ENCODE measurements at places on chromosomes 2 and 18.

GRCh38 chr18:10320791-10321190 is 133.6 kb upstream of the APCDD1 start:
- no peak for DNase-seq

- no peak for DNase-seq
These were observed 145.5 kb downstream of the LRATD1 start for GRCh38 chr2:14778015-14778414.

DNA sequence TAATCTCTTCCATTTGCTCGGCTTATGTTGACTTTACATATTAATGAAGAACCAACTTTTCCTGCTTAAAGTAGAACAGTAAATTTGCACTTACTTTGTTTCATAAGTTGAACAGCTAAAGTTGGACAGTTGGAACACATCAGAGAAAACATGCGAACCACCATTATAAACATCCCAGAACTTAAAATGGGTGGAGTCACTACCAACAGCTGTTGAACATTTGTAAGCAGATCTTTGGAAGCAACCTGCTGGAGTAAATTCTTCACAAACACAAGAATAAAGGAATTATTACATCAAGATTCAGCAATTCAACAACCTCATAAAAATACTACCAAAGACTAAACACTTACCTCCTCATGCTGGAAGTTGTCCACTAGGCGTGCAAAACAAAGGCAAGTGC is 96.4 kb upstream of the DNER start:
- DNase-seq, result no peak

- DNase-seq, result no peak
These were observed 99.0 kb upstream of the KLHL14 start for GRCh38 chr18:32871786-32872185.

GRCh38 chr2:197054437-197054836 is 127.9 kb upstream of the PGAP1 start:
- DNase-seq, result no peak

DNA sequence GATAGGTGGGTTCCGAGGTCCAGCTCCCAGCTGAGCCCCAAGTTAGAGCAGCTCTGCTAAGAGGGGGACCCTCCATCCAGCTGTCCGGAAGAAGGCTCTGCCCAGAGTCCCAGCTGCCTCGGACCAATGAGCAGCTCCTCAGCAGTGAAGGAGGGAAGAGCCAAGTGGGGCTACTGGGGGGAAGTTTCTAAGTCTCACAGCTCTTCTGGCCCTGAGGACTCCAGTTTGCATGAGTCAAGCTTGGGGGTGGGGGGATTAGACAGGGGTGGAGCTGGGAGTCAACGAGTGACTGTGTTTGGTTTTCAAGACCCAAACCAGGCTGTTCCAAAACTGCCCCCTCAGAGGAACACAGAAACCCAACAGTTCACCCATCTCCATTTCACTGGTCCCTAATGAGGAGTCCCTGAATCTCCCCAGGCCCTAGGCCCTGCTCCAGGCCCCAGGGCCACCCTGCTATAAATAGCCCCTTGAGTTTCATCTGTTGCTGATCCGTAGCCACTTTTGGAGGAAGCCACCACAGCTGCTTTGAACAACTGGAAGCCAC is 100.9 kb downstream of the TNS1 start:
- no peak for DNase-seq

- DNase-seq, result no peak
These were observed 32.1 kb upstream of the DPP4 start for GRCh38 chr2:162106146-162106551.

- peak; percentile 3 for DNase-seq
These were observed 212.3 kb downstream of the HDAC4 start for GRCh38 chr2:239188536-239188935.

DNA sequence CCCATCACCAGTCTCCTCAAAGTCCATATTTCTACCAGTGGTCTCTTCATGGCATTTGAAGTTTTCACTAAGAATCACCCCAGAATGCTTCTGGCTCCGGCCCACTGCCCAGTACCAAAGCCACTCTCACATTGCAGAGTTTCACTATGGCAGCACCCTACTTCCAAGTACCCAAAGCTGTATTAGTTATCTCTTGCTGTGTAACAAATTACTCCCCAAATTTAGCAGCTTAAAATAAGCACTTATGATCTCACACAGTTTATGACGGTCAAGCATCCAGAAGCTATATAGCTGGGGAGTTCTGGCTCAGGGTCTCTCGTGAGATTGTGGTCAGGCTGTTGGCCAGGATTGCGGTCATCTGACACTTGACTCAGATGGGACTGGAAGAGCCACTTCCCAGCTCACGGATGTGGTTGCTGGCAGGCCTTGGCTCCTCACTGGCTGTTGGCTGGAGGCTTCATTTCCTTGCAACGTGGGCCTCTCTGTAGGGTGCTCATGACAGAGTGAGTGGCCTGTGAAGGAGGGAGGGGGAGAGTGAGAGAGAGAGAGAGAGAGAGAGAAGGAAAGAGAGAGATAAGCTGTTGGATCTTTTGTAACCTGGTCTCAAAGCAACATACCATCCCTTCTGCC is 189.5 kb downstream of the CTIF start:
- no peak for DNase-seq

- DNase-seq, result no peak
These were observed 66.5 kb downstream of the KCTD18 start for GRCh38 chr2:200443376-200443775.

DNA sequence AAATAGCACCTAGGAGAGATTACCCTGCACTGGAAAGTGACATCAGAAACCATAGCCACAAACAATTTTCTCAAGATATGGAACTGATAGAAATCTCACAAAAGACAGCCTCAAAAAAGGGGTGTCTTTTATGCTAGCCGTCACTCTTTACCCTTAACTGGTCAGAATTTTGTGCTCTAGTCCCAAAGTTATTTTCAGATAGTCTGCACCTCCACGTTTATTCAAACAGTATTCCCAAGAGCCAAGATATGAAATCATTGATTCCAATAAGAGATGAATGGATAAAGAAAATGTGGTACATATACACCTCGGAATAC is 23.5 kb upstream of the PMAIP1 start:
- no peak for DNase-seq

GRCh38 chr18:7638321-7638720 is 71.2 kb downstream of the PTPRM start:
- DNase-seq, result no peak

- DNase-seq, result no peak
These were observed 32.3 kb downstream of the EVA1A start for GRCh38 chr2:75528221-75528977.

- DNase-seq, result no peak
These were observed 257.5 kb upstream of the FN1 start for GRCh38 chr2:215693193-215693998.

GRCh38 chr2:144405321-144405720 is 114.6 kb downstream of the ZEB2 start:
- DNase-seq, result no peak

DNA sequence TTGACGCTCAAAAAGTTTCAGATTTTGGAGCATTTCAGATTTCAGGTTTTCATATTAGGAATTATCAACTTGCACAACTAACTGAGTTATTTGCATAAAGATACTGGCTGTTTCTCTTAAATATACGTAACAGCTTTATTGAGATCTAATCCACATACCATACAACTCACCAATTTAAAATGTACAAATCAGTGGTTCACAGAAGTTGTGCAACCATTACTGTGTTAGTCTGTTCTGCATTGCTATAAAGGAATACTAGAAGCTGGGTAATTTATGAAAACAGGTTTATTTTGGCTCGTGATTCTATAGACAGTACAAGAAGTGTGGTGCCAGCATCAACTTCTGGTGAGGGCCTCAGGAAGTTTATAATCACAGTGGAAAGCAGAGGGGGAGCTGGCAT is 8.2 kb downstream of the ATIC start:
- no peak for DNase-seq

All from activated CD4-positive, alpha-beta T cell treated with anti-CD3 and anti-CD28 coated beads, Interleukin-2, amount 10 ng/mL, durations not matched to agents 7 days and 5 days (primary cell).